Stimulated activated CD4-positive, alpha-beta T cell treated with anti-CD3 and anti-CD28 coated beads, Interleukin-1b, Interleukin-23, amount 100 ng/mL, for 1 hour (primary cell): ENCODE measurements at places on chromosomes 12 and 14.

- DNase-seq: no peak
Measured at GRCh38 chr12:64625243-64626077, 15.2 kb downstream of the RASSF3 start.

DNA sequence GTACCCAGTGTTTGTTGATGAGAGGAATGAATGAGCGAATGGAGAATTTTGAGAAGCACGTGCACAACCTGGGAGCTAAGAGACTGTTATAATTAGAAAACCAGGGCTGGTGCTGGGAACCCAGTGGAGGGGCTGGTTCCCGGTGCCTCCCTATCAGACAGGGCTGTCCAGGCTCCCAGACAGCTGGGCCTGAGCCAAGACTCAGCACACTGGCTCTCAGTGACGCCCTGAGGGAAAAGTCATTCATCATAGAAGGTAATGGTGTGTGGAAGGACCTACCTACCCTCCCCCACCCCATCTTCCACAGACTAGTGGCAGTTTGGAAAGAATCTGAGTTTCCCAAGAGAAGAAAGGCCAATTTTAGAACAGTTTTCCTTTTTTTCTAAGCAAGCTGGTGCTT lies 34.7 kb downstream of the KCNA5 start:
- DNase-seq: no peak

GRCh38 chr12:6532051-6532926 lies 2.0 kb upstream of the GAPDH start:
- peak; percentile 56 for DNase-seq

DNA sequence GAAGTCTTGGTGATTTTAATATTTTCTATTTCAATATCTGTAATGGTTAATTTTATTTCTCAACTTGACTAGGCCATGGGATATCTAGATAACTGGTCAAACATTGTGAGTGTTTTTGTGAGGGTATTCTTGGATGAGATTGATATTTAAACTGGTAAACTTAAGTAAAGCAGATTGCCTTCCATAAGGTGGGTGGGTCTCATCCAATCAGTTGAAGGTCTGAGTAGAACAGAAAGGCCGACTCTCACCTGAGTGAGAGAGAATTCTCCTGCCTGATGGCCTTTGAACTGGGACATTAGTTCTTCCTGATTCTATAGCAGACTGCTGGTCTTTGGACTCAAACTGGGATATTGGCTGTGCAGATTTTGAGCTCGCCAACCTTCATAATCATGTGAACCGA lies 36.3 kb downstream of the OTOGL start:
- DNase-seq: no peak

DNA sequence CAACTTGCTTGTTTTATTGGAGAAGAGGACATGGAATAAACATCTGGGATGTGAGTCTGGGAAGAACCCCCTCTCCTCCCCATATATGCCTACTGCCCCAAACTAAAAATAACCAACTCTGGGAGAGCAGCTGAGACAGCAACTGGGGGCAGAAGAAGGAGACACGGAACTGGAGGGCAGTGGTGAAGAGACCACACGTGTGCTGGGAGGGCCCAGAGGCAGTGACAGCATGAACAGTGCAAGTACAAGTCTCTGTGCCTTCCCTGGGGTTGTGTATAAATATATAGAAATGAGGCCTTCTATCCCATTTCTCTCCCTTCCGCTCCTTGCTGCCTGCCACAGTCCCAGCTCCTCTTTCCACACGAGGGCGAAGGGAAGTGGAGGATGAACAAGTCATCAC lies 4.0 kb upstream of the KRT73 start:
- no peak for DNase-seq

DNA sequence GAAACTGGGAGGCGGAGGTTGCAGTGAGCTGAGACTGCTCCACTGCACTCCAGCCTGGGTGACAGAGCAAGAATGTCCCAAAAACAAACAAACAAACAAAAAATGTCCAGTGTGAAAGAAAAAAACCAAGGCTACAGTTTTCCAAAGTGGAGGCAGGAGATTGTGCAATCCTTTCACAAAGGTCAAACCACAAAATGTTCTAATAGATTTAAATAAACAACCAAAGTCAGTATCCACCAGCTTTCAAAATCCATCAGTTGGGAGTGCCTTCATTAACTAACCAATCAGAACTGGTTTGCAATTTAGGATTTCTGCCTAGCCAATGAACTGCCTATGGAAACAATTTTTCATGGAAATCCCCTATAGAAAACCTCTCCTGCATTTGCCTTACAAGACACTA lies 52.3 kb upstream of the TRIM9 start:
- no peak for DNase-seq

GRCh38 chr12:11482955-11483354 lies 87.6 kb upstream of the PRB2 start:
- no peak for DNase-seq

- DNase-seq: no peak
Measured at GRCh38 chr12:65305346-65305950, 27.0 kb downstream of the MSRB3 start.

DNA sequence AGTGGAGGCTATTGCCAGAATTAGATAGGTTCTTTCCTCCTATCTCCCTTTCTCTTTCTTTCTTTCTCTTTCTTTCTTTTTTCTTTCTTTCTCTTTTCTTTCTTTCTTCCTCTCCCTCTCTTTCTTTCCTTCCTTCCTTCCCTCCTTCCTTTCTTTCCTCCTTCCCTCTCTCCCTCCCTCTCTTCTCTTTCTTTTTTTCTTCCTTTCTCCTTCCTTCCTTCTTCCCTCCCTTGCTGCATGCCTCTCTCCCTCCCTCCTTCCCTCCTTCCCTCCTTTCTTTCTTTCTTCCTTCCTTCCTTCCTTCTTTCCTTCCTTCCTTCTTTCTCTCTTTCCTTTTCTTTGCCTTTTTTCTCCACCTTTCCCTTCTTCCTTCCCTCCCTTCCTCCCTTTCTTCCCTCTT lies 16.4 kb upstream of the MDGA2 start:
- no peak for DNase-seq

DNA sequence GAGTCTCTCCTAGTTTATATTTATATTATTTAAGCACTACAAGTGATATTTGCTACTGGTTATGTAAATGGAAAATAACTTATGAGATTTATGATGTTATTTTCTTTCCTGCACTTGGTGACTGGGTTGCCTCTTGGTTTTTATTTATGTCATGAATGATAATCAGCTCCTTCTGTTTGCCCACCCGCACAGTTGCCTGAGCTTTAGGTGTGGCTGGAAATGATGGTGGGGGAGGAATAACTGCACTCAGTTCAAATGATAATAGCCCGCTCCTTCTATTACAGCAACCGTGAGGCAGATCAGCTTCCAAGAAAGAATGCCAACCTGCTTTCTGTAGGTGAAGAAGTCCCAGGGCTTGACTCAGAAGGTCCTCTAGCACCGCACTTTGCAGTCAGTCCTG lies 190.2 kb upstream of the CAND1 start:
- no peak for DNase-seq

GRCh38 chr12:59370933-59371332 lies 224.9 kb upstream of the SLC16A7 start:
- DNase-seq: no peak

DNA sequence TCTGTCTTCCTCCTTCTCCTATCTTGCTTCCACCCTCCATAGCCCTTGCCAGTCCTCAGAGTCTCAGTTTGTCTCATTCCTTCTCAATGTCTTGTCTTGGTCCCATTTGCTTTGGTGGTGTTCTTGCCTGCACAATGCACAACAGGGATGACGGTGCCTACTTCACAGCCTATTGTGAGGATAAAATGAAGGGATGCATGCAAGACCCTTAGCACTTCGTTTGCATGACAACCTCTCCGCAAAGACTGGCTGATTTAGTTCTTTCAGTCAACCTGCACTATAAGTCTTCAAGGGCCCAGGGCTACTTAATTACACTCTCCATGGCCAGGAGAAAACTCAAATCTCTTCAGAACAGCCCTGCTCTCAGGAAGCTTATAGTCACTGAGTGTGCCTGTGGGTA lies 8.5 kb downstream of the SELPLG start:
- DNase-seq: no peak

DNA sequence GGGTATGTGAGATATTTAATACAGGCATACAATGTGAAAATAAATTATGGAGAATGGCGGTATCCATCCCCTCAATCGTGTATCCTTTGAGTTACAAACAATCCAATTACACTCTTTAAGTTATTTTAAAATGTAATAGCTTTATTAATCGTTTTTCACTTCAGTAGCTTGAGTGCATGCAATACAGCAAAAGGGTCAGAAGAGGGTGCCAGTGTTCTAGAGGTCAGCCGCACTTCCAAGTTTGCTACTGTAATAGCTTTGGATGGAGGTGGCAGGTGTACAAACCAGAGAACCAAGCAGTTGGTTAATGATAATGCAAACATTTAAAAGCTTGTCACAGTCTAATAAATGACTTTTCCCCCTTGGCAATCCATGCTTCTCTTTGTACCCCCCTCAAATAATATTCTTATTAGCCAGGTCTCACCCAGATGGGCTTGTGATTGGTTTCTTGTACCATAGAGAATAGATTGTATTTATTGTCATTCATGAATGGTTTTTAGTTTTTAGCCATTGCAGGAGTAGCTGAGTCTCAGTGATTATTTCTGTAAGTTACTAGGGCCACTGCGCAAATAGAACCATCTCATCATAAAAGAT lies 127.0 kb downstream of the ERC1 start:
- DNase-seq: peak; percentile 52

DNA sequence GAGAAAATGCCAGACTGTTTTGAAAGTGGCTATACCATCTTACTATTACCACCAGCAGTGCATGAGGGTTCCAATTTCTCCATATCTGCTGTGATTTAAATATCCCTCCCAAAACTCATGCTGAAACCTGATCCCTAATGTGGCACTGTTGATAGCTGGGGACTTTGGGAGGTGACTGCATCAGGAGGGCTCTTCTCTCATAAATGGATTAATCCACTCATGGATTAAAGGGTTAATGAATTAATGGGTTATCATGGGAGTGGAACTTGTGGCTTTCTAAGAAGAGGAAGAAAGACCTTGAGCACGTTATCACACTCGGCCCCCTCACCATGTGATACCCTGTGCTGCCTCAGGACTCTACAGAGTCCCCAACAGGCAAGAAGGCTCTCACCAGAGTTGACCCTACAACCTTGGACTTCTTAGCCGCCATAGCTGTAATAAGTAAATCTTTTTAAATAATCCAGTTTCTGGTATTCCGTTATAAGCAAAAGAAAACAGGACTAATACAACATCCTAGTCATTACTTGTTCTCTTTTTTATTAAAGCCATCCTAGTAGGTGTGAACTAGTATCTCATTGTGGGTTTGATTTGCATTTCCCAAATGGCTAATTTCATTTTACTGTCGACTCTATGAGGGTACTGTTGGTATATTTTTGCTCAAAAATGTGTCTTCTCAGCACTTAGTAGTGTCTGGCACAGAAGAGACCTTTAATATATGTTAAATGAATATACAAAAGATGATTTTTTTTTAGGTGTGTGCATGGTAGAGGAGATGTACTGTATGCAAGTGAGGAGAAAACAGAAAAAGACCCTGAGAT lies 14.3 kb downstream of the PPP1R12A start:
- DNase-seq: no peak

DNA sequence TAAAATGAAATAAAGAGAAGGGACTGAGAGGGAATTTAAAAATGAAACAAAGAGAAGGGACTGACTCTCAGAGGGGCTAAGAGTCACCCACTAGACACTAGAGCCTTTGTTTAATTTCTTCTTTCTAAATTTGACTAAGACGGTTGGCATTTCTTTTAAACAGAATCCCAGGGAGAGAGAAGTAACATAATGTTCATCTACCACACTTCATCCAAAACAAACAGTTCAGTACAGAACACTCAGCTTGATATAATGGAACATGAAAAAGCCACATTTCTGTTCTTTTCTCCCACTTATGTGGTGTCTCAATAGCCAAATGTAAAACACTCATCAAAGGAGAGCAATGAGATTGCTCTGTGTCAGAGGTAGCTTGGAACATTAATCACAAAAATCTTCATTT lies 10.1 kb upstream of the NT5DC3 start:
- no peak for DNase-seq

DNA sequence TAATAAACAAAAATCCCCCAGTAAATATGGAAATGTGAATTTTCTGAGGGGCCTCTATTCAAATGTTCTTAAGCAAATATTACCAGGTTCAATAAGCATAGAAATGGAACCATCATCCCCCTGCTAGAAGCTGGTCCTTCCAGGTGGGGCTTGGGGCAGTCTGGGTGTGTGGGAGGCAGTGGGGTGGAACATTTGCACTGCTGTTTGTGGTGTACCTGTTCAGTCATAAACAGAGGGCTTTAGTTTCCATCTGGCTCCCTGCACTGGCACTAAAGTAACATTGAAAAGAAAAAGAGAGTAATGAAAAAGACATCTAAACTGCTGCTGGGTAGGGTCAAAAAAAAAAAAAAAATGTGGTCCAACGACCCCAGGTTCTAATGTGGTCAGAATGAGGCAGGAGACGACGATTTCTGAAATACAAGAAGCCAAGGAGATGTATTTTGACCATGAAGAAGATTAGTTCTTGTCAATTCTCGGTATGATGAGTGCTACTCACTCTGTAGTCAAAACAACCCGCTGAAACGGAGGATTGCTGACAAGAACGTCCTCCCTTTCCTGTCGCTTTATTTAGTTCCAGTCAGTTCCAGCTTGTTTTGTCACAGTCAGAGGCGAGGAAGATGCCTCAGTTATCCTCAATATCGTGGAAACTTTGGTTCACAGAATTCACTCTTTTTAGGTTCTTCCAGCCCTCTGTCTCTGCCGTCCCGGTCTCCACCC lies 44.2 kb upstream of the MANSC4 start:
- DNase-seq: no peak

DNA sequence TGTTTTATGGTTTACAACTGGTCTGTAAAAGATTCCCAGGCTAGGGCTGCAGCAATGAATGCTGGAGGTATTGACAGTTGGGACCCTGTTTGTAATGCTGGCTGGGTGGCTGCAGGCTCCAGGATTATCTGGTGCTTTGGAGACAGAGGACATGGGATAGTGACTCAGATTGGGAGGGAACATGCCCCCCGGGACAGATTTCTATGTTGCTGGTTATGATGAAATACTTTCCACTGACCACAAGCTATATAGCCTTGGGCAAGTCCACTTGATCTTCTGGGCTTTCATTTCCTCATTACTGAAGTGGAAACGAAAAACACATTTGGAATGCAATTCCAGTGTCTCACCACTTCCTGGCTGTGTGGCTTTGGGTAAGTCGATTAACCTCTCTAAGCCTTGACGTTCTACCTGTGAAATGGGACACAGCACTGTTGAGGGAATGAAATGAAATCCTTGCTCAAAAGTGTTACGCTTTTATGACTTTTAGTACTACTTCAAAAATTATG lies 6.3 kb upstream of the TPCN1 start:
- DNase-seq: no peak

- no peak for DNase-seq
Measured at GRCh38 chr12:50062728-50063460, 5.5 kb downstream of the ASIC1 start.

GRCh38 chr12:30996752-30997151 lies 70.2 kb downstream of the TSPAN11 start:
- DNase-seq: no peak

DNA sequence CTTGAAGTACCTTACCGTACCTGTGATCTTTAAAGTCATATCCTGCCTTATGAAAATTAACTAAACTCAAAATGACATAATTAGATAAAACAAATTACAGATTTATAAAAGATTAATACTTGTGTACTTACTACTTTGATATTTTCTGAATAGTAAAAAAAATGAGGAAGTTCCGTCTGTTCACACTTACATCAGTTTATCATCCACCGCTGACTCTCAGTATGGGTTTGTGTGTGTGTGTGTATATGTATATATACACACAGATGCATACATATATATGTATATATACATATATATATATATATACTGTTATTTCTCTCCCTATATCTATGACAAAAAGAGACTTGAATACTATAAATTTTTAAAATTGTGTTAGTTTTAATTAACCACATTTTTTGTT lies 65.0 kb upstream of the MON2 start:
- no peak for DNase-seq

GRCh38 chr12:27998658-27999057 lies 26.1 kb upstream of the PTHLH start:
- DNase-seq: no peak
